ENCODE measurements at places on chromosomes 11 and 22.

DNA sequence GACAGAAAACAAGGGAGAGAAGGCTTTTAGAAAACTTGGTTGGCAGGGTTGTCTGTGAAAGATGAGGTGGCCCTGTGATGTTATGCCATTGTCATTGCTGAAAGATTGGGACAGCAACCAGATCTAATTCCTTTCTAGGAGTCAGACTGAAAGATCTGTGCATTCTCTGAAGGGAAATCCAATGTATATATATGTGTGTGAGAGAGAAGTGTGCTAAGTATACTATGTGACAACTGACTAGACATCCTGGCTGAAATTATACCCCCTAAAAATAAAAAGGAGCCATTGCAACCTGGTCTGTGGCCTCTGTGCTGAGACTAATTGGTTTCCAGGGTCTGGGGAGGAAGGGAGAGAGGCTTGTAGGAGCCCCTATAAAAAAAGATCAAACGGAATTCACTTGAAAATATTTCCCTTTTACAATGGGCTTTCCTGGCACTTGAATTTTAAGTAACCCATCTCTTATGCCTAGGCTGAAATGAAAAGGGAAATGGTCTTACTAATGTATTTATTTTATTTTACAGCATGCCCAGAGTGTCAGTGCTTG lies 1.2 kb upstream of the MPPED2 start:
- DNase-seq = no peak

DNA sequence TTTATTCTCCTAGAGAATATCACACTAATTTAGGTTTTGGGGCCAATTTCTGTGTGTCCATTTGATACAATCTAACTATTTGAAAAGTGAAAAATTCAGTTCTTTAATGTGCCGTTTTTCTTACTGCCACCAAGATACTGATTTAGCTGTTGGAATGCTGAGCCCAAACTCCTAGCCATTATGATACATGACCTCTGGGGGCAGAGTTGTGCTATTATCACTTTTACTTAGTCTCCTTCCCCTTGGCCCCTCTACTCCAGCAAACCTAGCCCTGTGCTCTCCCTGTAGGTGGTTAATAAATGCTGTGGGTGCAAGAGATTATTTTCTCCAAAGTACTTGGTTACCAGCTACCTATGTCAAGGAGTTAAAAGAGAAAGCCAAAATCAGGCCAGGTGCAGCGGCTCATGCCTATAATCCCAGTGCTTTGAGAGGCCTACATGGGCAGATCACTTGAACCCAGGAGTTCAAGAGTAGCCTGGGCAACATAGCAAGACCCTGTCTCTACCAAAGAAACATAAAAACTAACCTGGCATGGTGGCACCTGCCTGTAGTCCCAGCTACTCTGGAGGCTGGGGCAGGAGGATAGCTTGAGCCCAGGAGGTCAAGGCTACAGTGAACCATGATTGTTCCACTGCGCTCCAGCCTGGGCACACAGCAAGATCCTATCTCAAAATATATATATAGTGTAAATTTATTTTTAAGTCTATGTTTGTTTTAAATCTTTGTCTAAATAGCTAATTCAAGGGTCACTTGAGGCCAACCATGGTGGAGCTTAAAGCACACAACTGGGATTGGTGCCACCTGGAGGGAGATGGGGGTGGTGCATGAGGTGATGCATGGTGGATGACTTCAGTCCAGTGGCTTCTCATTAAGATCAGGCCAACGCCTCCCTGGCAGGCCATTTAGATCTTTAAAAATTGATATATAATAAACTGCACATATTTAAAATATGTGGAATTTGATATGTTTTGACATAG lies 193.2 kb upstream of the PLET1 start:
- no peak for DNase-seq

- DNase-seq = no peak
Observed at GRCh38 chr22:20316217-20316843, 3.5 kb downstream of the DGCR6L start.

DNA sequence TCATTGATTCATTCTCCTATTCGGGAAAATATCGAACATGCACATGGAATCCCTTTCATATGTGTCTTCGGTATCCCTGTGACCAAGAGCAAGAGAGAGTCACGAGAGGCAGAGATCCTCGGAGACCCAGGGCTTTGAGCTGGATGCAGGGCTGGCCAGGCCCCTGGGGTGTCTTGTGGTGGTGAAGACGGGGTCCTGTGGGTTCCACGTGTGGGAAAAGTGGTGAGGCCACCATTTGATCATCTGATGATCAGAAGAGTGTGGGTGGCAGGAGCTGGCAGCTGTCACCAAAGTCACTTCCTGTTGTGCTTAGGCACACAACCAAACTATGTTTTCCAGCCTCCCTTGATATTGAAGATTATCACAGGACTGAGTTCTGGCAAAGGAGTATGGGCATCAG lies 94.0 kb downstream of the BRD1 start:
- DNase-seq = no peak

GRCh38 chr11:33324302-33324985 lies 67.3 kb downstream of the HIPK3 start:
- no peak for DNase-seq

GRCh38 chr11:130237282-130238006 lies 77.3 kb downstream of the ZBTB44 start:
- DNase-seq = no peak

DNA sequence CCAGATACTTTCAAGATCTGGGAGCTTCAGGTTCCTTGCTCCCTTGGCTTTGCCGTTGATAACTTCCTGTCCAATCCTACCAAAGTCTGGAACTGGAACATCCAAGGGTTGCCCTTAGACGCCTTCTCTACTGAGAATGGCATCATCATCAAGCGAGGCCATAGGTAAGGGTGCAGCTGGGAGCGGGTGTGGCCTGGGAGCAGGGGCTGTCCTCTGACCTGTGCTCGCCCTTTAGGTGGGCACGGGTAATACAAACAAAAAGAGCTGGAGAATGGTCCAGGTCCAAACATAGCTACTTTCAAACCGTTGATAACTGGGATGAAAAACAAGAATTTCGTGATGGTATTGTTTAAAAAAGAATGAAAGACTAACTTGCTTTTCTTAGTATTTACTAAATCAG lies 25.0 kb downstream of the CASP12 start:
- DNase-seq = no peak

- DNase-seq = no peak
Observed at GRCh38 chr22:38296372-38296771, 20.9 kb downstream of the CSNK1E start.

- DNase-seq = no peak
Observed at GRCh38 chr11:114089748-114090147, 30.2 kb downstream of the ZBTB16 start.

- DNase-seq = no peak
Observed at GRCh38 chr11:413120-414081, 1.4 kb downstream of the SIGIRR start.

DNA sequence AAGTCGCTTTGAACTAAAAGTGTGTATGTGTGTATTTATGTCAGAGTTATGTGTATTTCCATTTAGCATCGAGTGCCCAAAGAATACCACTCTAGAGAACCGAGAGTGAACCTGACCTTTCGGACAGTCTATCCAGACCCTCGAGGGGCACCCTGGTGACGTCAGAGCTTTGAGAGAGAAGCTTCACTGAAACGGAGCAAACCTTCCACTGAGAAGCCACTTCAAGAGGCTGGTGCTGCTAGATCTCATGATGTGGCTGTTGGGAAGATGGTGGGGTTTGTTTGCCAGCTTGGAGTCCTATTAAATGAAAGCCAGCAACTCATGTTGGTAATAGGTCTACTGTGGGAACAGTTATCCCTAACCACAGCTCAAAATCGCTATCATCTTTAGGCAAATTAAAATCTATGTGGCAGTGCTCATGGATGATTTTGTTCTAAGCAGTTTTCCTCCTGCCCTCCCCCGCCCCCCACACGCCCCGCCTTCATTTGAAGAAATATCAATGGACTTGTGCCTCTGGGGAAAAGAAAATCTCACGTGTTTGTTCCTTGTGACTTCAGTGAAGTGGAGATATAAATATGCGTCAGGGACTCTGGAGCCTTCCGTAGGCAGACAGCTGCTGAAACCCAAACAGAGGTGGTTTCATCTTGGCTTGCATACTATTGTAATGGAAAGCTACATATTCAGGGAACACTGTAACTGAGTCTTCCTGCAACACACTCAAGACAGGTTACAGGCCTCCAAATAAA lies 22.4 kb upstream of the C11orf96 start:
- DNase-seq = no peak

DNA sequence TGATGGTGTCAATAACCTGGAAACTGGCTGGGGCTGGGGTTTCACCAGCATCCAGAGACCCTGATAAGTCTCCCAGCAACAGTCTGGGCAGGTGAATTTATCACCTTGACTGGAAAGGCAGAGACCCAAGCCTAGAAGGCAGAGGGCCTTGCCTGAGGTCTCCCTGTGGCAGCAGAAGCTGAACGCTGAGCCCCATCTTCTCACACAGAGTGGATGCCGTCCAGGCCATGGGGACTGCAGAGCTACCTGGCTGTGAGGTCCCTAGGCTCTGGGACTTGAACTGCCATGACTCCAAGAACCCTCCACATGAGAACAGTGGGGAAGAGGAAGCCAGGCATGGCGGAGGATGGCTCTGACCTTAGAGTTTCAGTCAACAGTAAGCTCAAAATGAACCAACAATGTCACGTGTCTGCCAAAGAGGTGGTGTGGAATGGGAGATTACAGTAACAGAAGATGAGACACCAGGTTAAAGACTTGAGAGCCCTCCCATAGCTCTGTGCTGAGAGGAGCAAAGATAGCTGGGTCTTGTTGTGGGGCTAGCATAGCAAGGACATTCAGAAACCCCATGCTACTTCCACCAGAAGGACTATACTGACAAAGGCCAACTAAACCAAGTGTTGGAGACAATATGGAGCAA lies 79.1 kb upstream of the LINC01488 start:
- DNase-seq = no peak

DNA sequence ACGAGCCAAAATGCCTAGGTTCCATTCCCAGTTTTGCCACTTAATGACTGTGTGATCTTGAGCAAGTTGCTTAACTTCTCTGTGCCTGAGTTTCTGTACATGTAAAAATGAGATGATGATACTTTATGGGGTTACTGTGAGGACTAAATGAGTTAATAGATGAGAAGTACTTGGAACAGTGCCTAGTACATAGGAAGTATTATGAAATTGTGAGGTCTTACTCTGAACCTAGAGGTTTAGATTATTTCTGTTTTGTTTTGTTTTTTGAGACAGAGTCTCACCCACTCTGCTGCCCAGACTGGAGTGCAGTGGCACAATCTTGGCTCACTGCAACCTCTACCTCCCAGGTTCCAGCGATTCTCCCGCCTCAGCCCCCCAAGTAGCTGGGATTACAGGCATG lies 227.0 kb upstream of the POU2AF2 start:
- DNase-seq = no peak

GRCh38 chr11:86617502-86617901 lies 54.9 kb downstream of the ME3 start:
- DNase-seq = no peak

GRCh38 chr11:106789406-106789805 lies 228.9 kb downstream of the GUCY1A2 start:
- no peak for DNase-seq

DNA sequence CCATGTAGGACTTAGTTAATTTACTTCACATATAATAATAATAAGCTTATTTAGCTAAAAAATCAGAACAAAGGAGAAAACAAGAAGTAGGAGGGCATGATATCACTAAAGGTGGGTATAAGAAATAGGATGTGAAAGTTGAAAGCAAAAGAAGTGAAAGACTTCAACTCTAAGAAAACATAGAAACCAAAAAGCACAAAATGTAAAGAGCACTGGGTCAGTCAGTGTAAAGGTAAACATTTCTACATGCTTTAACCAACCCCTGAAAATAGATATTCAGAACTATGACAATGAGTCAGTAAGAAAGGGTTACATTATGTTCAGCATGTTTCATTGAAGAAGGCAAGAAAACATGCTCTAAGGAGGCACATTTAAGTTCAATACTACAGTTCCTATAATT lies 298.8 kb downstream of the SWAP70 start:
- DNase-seq = no peak

- DNase-seq = no peak
Observed at GRCh38 chr11:57662893-57663292, 5.0 kb upstream of the ZDHHC5 start.

DNA sequence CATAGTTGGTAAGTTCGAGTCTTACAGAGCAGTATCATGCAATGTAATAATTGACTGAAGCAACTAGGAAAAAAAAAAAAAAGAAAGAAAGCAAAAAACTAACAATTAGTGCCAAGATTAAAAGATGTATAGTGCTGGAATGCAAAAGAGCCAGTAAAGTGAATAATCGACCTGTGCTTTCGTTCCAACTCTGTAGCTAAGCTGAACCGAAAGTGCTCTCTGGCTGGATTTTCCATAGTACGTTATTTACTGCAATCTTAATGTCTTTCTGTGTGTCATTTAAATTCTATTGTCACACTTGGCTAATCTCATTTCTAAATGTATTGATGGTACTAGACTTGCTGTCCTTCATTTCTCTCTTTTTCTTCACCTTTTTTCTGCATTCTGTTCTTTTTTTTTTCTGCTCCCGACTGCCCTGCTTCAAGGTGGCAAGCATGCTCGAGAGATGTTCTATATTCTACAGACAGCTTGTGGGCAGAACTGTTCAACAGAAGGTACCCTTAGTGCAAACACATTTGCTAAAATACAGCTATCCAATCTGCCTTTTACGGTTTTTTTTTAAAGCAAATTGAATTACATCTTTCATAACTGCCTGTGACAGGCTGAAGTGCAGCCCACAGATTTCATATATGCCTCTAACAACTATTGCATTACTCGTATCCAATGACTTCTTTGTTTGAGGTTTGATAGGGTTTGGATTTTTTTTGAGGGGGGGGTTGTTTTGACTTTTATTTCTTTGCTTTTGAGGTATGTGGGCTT lies 204.2 kb upstream of the MTNR1B start:
- DNase-seq = no peak

DNA sequence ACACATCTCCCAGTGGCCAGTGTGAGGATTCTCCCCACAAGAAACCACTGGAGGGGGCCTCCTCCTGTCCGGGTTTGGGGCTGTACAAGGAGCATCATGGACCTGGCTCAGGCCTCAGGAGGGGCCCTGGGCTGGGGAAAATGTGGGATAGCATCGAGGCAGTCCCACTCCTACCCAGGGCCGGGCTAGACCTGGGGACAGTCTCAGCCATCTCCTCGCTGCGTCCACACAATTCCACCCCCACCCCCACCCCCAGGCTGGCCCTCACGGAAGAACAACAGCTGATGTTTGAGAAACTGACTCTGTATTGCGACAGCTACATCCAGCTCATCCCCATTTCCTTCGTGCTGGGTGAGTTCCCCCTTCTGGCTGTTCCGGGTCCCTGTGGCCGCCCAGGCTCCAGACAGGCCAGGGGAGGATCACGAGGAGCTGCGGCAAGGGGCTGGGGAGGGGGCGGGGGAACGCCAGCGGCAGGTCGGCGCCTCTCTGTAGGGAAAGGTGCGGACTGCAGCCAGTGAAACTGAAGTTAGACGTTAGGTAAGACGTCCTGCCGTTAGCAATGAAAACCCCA lies 4.8 kb downstream of the BEST1 start:
- no peak for DNase-seq

- DNase-seq = no peak
Observed at GRCh38 chr11:104907521-104908185, 9.4 kb upstream of the CASP12 start.

All from renal cortex interstitium (tissue), 15 donors.